ENCODE measurements at places on chromosomes 2 and 18.
A peak's percentile ranks its signal among the peaks of the same experiment; 100 is the strongest.

DNA sequence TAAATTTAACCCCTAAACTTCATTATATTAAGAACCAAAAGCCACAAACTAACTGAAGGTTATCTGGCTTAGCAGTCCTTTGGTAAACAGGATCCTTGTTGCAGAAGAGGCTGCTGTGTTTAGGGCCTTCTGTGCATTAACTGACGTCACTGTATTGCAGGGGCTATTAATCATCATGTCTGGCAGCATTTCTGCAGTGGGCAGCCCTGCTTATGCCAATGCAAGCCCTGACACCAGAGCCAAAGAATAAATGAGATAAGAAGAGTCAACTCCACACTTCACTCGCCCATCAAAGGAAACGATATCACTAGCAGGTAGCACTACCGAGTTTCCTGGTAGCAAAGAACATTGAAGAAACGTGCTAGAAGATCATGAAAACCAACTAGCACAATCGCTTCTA is 110.6 kb downstream of the PLEKHM3 start:
- no peak for DNase-seq

DNA sequence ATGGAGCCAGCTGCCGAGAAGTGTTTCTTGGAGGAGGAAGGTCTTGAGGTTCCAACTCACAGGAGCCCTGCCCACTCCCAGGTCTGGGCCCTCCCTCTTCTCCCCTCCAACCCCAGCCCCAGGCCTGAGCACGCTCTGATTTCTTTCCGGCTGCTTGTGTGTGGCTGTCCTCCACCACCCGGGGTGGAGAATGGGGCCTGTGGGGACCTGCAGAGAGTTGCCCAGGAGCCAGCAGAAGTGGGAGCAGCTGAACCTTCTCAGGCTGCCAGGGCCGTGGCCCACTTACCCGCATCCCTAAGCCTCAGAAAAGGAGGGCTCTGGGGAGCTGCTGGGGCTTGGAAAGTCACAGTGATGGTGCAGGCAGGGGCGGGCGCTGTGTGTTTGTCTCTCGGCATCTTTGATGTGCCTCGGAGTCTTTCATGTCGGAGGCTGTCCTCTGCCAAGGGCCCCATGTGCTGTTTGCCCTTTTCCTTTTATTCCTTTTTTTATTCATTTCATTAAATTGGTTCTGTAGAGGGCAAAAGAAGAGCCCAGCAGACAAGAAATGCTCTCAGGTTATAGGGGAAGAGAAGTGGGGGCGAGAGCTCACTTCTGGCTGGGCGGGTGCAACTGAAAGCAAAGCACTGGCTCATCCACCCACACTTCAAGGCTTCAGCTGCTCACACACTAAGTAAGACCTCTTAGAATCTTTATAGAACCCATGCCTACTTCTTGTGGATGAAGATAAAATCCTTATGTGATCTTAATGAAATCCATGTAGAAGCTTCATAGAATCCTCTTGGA is 52.5 kb downstream of the SDC1 start:
- no peak for DNase-seq

GRCh38 chr18:28041366-28041765 is 135.6 kb downstream of the CDH2 start:
- DNase-seq: no peak

GRCh38 chr2:160411167-160411566 is 82.4 kb downstream of the RBMS1 start:
- peak; percentile 13 for DNase-seq

DNA sequence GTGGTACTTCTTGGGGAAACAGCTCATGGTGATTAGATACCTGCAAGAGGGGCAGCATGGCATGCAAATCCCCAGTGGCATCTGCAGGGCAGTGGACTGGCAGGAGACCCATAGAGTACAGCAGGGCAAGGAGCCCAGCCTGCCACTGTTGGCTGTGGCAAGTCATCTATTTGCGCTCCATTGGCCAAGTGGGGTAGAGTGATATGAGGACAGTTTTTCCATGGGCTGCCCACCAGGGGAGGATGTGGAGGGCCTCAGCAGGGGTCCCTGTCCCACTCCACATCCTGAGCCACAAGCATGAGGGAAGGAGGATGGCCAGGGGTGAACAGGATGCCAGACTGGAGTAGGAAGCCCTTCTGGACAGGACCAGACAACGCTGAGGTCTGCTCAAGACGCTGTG is 50.9 kb upstream of the OTOF start:
- DNase-seq: no peak

- DNase-seq: no peak
These were observed 406.8 kb downstream of the CCDC85A start for GRCh38 chr2:56590611-56591010.

GRCh38 chr2:216696321-216696720 is 972 bp upstream of the IGFBP5 start:
- no peak for DNase-seq

- DNase-seq: no peak
These were observed 171.8 kb upstream of the KLF7 start for GRCh38 chr2:207337234-207338219.

GRCh38 chr18:63244607-63245006 is 75.0 kb downstream of the BCL2 start:
- DNase-seq: no peak

GRCh38 chr2:46796843-46797625 is 118.6 kb downstream of the MCFD2 start:
- DNase-seq: no peak

- no peak for DNase-seq
These were observed 15.9 kb downstream of the ATP8B1 start for GRCh38 chr18:57787068-57787685.

DNA sequence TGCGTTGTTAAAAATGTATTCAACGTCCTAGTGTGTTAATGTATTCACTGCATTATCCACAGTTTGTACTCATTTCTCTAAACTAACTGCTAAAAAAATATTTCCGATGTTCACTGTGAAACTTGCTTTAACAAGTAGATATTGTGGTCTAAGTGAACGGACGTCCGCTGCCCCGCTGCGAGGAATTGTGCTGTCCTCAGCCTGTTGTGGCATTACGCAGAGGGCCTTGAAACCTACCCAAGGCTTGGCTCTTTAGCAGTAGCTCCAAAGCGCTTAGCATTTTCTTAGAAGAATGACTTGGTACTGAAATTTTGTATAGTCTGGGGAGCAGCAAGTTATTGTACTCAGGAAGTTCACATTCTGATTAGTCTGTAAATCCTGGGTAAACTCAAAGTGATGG is 136.5 kb upstream of the SP5 start:
- DNase-seq: no peak

DNA sequence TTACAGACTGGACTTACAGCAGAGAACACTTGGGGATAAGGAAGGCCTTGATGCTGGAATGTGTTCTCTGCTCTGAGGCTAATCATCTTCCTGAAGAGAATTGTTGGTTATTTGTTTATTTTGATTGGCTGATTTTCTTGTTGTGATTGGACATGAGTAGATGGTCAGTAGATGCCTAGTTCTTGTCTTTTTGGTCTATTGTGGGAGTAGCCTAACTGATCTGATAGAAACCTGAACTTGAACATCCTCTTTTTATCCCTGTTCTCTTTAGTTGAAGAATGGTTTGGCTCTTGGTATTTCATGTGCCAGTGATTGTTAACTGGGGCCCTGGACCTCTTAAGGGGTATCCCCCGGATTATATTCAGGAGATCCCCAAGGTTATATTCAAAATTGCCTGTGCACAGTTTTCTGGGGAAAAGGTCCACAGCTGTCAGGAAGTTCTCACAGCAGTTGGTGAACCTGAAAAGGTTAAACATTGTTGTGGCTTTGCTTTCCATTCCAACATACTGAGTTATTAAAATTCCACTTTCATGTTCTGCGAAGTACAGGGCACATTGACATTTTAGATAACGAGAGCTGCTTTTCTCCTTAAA is 13.6 kb downstream of the TWSG1 start:
- no peak for DNase-seq

- DNase-seq: no peak
These were observed 23.1 kb upstream of the TFPI start for GRCh38 chr2:187577310-187577709.

GRCh38 chr2:155363349-155363888 is 664.9 kb downstream of the KCNJ3 start:
- DNase-seq: no peak

DNA sequence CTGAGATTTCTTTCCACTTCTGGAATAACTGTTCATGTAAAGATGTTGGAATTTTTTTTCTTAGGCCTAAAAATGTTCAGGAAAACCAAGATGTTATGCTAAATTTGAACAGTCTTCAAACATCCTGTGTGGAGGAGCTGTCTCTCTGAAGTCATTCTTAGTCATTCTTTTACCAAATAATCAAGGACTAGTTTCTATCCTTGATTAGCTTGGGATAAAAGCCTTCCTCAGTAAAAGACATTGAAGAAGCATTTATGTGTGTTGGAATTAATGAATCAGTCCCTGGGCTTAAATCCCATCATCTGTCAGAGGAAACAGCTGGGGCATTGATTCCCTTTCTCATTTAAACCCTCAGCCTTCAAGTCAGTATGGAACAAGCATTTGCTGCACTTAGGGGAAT is 300.1 kb upstream of the NXPH2 start:
- DNase-seq: no peak

DNA sequence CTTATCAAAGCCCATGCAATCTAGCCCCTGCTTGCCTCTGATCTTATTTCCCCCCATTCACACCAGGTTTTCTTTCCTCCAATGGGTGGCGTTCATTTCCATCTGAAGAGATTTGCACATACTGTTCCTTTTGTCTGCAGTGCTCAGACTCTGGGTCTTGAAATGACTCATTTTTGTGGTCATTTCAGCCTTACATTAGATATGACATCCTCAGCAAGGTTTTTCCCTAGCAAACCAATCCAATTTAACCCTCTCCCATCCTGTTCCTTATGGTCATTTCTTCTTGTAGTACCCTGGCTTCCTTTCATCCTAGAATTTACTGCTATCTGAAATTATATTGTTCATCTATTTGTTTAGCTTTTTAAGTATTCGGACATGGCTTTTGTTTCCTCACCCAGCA is 42.5 kb upstream of the SCN1A start:
- DNase-seq: no peak

DNA sequence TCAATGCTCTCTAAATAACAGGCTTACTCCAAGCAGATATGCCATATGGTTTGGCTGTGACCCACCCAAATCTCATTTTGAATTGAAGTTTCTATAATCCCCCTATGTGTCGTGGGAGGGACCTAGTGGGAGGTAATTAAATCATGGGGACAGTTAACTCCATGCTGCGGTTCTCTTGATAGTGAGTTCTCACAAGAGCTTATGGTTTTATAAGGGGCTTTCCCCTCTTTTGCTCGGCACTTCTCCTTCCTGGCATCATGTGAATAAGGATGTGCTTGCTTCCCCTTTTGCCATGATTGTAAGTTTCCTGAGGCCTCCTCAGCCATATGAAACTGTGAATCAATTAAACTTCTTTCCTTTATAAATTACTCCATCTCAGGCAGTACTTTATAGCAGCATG is 302.7 kb upstream of the ZC3H15 start:
- DNase-seq: no peak

- DNase-seq: no peak
These were observed 126.9 kb upstream of the NCK2 start for GRCh38 chr2:105617631-105618350.

GRCh38 chr18:11840493-11840892 is 10.7 kb upstream of the CHMP1B start:
- no peak for DNase-seq

- DNase-seq: no peak
These were observed 285.5 kb upstream of the NETO1 start for GRCh38 chr18:73153271-73153670.

DNA sequence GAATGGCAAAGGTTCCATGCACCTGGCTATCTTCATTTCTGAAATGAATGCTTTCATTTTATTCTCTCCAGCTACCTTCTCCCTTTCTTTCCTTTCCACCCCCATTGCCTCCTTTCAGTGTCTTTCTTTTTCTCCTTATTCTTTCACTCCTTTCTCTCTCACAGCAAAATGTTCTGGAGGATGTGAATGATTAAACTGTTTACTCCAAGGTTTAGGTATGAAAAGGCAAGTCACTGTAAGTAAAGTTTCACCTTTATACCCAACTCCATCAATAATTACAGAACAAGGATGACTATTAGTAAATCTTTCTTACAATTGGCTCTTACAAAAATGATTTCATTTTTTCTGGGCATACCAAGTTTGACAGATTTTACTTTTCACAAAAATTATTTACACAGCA is 4.3 kb downstream of the PAX8 start:
- no peak for DNase-seq

DNA sequence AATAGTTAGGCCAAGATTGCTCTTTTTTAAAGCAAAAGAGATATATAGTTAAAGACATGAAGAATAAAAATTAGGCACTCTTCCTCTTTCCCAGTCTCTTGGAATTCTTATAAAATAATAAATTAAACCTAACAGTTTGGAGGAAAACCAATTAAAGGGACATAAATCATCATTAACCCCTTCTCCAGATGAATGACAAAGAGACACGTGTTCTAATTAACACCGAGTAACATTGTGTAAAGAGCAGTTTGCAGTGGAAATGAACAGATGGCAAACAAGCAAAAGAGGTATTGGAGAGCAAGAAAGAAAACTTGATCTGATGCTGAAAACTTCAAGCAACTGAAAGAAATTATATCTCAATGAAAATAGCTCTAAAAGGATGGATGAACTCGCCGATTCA is 48.4 kb downstream of the BCL2 start:
- DNase-seq: no peak

DNA sequence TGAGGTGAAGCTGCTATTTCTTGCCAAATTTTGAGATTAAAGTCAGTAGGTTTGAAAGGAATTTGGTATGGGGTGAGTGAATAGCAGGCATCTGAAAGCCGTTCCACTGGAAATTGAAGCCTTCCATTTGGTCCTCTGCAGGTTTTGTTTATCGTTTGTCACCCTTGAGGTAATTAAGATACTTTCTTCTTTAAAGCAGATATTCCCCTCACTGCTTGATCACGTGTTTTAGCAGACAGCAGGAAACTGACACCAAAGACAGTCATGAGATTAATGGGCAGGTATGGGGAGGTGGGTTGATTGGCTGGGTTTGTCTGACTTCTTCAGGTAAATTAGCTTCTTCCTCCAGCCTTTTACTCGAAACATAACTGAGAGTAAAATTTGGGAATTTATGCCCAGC is 10.7 kb downstream of the LPIN1 start:
- DNase-seq: no peak

- DNase-seq: no peak
These were observed 149.7 kb downstream of the SMAD7 start for GRCh38 chr18:48800876-48801727.
